Hindlimb muscle (tissue), 1 donor: ENCODE measurements at places on chromosomes 1 and 21. TPM values are rescaled to one million over a fixed set of nuclear protein-coding genes. Genes with fewer than 3 reads are reported as not detected.

- DNase-seq, result no peak
These were observed 96.7 kb upstream of the QSOX1 start for GRCh38 chr1:180057883-180058396.

HOOK1 gene
- 4.1 TPM for polyA plus RNA-seq

- DNase-seq, result no peak
These were observed 66.7 kb upstream of the DPT start for GRCh38 chr1:168795681-168796080.

DNA sequence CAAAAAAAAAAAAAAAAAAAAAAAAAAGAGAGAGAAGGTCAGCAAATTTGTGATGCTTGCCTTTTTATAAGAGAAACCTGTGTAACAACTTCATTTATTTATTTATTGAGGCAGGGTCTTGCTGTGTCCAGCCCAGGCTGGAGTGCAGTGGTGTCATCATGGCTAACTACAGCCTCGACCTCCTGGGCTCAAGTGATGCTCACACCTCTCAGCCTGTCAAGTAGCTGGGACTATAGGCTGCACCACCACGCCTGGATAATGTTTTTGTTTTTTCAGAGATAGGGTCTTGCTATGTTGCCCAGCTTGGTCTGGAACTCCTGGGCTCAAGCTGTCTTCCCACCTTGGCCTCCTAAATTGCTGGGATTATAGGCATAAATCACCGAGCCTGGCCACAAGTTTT lies 42.4 kb downstream of the DHCR24 start:
- DNase-seq, result no peak

- peak; percentile 84 for DNase-seq
These were observed 1.9 kb upstream of the ZSCAN20 start for GRCh38 chr1:33470495-33471012.

GRCh38 chr21:35882791-35883240 lies 177.5 kb downstream of the SETD4 start:
- no peak for DNase-seq

- DNase-seq, result no peak
These were observed 107.3 kb downstream of the NMNAT2 start for GRCh38 chr1:183310753-183311479.

DNA sequence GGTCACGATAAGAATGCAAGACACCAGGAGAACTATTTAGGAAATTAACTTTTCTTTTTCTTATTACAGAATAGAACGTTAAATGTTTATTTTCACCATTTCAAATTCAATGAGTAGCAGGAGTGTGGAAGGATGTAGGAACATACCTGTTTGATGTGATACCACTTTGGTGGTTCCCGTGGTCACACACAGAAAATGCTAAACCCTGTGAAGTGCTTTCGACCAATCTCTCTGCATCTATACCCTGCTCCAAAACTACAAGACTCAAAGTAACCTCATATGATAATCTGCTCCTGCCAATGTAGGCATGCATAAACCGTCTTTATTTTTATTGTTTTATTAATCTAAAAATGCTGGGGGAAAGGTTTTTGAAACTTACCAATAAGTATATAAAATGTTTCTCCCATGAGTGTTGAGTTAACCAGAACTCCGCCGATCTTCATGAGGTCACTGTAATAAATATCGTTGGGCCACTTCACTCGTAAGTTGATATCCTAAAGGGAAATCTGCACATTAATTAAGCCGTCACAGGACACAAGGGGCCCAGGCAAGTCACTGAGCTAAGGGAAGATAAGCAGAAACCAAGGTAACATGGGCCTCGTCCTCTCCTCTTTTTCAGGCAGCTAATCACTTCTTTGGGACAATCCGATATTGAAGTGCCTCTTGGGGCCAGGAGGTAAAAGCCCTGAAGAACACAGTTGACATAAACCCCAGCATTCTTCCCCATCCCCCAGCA lies 60.6 kb downstream of the SIM2 start:
- DNase-seq, result no peak

DNAI4 gene
- polyA plus RNA-seq, result 2.0 TPM

- DNase-seq, result no peak
These were observed 30.3 kb downstream of the SERTAD4 start for GRCh38 chr1:210262897-210263272.

DNA sequence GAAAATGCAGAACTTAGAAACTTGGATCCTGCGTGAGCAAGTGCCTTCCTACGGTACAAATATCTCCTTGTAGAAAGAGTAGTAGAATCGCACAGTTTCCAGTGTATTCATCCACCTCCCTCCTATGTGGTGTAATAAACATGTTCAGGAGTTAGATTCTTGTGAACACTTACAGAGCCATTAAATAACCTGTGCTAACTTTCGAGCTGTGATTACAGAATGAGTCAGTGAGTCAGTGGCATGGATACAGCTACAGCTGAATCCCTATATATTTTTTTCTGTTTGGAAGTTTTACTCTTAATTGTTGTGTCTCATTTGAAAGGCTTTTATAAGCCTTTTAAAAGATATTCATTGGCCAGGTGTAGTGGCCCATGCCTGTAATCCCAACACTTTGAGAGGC lies 148.7 kb downstream of the EDEM3 start:
- no peak for DNase-seq

ELOA gene
- polyA plus RNA-seq, result 33.6 TPM

GRCh38 chr1:178575611-178576361 lies 62.9 kb downstream of the TEX35 start:
- DNase-seq, result peak; percentile 32

DNA sequence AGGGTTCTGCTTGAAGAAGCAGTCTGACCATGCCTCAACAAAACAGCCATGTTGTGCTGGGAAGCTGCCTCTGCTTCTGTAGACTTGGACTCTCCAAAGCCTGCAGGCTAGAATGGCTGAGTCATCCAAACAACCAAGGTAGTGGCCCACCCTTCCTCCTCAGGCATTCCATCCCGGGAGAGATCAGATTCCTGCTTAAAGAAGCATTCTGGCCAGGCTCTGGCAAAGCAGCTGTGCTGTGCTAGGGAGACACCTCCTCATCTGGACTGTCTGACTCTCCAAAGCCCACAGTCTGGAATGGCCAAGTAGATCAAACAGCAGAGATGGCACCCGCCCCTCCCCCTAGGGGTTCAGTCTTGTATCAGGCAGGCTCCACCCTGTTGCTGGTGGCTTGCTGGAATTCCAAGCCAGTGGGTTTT lies 38.3 kb upstream of the F3 start:
- no peak for DNase-seq

- DNase-seq, result no peak
These were observed 777.0 kb downstream of the PLA2G4A start for GRCh38 chr1:187605736-187606135.

ZNF695 gene
- polyA plus RNA-seq, result 1.3 TPM

DNA sequence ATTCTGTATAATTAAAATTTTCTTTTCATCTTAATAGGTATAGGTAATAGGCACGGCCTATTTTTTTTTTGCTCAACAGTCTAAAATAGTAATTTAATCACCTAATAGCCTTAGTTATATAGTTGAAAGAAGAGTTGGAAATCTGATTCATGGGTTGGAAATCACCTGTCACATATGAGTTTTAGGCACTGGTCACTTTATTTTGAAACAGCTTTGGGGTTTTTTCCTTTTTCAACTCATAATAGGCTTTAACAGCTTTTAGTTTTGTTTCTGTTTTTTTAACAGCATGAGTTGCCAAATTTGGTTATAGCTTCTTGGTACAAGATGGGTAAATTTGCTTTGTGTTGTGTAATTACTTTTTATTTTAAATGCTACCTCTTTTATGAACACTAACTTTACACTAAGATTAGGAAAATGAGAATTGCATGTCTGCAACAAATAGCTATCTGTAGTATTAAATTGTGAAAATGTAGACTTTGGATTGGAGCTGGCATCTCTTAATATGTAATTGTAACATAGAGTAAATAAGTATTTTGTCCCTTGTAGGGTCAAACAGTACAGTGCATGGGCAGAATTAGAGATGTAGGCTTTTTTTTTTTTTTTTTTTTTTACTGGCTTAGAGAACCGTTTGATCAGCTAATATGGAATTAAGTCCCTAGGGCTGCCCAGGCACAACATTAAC lies 109.8 kb downstream of the OSBPL9 start:
- no peak for DNase-seq

DNA sequence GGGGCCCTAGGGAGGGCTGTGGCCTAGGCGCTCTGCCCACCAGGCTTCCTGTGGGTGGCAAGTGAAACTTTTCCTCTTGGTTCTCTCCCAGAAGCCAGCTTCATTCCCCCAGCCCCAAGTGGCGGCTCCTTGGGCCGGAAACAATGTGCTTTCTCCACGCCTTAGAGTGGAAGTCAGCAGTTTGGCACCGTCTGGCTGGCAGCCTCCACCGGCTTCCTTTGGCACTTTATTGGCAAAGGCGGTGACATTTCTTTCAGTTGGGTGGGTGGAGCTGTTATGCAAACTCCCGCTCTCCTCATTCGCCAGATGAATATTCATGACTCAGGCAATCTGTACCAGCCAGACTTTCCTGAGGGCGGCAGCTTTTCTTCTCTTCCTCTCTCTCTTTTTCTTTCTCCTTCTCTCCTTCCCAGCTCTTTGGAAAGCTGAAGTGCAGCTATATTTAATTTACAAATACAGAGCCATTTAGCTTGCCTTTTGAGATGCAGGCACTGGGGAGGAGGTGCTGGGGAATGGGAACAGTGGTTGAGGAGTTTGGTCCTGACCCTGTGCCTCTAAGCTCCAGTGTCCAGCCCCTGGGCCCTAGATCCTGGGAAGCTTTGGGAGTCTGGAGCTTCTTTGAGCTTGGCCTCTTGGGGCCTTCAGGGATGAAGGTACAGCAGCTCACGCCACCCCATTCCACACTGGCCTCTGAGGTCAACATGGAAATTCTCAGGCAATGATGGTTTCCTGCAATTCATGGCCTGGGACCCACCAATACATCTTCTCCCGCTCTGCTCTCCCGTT lies 67.8 kb upstream of the POU3F1 start:
- DNase-seq, result no peak

- no peak for DNase-seq
These were observed 3.0 kb upstream of the SOD1 start for GRCh38 chr21:31656199-31657095.
